ENCODE measurements at places on chromosomes 2 and 18.

GRCh38 chr2:216317831-216318520 lies 54.3 kb downstream of the MARCHF4 start:
- no peak for DNase-seq

- DNase-seq, result no peak
These were observed 401.4 kb downstream of the ALK start for GRCh38 chr2:29520001-29520400.

DNA sequence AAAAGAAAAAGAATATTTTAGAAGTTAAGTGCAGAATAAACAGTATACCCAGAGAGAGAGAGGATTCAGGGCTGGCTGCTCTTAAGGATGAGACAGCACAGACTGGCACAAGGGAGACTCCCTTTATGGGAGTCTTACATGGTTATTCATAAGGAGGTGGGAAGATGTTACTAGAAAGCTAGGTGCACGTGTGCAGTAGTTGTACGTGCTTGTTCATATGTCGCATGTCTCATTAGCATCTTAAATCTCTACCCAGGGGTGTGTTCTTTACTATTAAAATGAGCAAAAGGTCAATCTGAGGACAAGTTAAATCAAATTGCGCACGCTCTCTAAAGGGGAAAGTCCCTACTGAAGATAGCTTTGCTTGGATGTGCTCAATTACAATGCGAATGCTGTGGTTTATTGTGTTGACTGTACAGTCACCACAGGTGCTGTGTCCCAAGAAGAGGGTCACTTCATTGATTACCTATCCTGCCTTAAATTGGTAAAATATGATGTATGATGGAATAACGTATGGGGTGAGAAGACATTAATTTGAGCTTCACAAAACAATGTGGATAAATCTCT lies 368.0 kb upstream of the SPHKAP start:
- no peak for DNase-seq

DNA sequence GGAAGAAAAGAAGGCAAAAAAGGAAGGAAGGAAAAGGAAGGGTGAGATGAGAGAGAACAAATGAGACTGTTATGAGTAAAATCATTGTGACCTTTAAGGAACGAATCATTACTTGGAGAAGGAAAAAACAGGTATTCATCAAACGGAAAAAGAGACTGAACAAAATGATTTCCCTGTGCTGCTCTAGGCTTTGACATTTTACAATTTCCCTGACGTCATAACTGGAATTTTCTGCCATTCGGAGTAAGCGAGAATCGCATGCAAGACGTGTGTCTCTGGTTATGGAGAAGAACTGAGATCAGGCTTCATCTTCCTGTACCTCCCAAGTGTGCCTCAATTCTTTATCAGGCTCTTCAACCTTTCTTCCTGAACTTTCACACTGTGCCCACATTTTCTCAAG lies 534.7 kb upstream of the KLHL29 start:
- no peak for DNase-seq

DNA sequence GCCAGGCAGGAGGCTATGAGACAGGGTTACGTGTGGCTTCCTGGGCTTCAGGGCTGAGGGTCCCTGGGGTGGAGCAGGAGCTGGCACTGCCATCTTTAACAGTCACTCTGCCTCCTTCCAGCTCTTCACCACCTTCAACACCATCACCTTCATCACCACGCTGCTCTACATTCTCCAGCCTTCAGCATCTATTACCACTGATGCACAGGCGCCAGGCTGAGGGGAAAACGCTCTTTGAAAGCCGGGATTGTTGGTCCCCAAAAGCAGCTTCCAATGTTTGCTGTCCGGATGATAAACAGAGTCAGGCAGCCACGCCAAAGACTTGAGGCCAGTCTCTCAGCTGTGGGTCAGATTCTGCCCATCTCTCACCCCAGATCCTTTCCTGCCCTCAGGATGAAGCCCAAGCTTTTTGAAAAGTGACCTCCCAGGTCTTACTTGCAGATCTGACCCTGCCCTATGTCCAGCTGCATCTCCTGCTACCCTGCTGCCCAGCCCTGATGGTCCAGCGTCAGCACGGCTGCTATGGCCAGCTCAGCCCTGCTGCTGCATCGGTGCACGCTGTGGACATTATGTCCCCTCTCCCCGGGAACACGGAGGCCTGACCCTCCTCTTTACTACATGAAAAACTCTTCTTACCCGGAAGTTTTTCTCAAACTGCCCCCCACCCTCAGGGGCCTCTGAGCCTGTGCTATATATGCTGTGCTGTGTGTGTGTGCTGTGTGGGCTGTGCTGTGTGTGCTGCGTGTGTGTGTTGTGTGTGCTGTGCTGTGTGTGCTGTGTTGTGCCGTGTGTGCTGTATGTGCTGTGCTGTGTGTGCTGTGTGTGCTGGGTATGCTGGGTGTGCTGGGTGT lies 31.2 kb upstream of the MAL start:
- DNase-seq, result no peak

DNA sequence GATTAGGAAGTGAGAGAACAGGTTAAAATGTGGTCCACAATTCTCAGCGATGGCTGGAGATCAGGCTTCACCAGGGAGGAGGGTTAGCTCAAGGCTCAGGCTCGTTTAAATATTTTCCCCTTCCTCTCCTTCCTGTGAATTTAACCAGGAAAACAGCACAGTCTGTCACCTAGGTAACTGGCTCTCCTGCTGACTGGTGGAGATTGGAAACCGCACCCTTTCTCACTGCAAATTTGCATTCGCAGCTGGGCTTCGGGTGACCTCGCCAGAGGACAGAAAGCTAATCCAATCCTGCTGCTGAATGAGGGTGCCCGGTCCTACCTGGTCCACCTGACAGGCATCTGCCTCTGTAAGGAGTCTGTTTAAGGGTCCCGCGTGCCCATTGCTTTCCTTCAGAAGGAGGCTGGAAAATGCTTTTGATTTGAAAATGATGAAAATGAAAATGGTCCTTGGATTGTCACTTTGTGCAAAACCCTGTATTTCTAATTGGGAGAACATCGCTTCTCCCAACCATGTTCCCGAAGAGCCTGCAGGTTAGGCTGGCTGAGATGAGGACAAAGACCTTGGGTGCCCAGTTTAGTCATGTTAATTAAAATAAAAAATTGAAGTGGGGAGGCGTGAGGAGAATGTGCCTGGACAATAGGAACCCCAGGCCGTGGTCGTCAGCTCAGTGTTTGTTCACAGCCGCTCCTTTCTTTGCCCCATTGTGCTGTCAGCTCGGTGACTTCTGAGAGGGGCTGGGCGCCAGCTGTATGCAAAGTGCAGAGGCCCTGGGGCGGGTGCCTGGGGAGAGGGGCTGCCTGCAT lies 43.4 kb upstream of the MTCL1 start:
- no peak for DNase-seq

Measured in stimulated activated CD4-positive, alpha-beta T cell treated with anti-CD3 and anti-CD28 coated beads, Interleukin-1b, Interleukin-23, amount 100 ng/mL, for 4 hours (primary cell).